ENCODE measurements at places on chromosomes 6 and 20. TPM values are rescaled to one million over a fixed set of nuclear protein-coding genes. Genes with fewer than 3 reads are reported as not detected.

Gene SLC32A1
- not detected for total RNA-seq

Gene SLC13A3
- 0.09 TPM for total RNA-seq

Gene SUMO4
- total RNA-seq = not detected

Gene RNF182
- total RNA-seq = 3.2 TPM

Gene PHACTR3
- total RNA-seq = not detected

Gene IP6K3
- not detected for total RNA-seq

Gene MYLK2
- total RNA-seq = 0.61 TPM

Gene SLC26A8
- not detected for total RNA-seq

Gene MAPK14
- 25.7 TPM for total RNA-seq

Gene FYN
- 4.2 TPM for total RNA-seq

Gene ECHDC1
- 38.2 TPM for total RNA-seq

Gene MCCD1
- not detected for total RNA-seq

Gene FAM83C
- not detected for total RNA-seq

Gene FAM83B
- 0.07 TPM for total RNA-seq

Gene LAMP5
- total RNA-seq = 0.08 TPM

Gene FAM209A
- 0.59 TPM for total RNA-seq

Gene ASIP
- total RNA-seq = not detected

Data from A549 treated with CpdA at 1 μM for 4 hours (cell line).